ENCODE measurements at places on chromosomes 3 and 15.

DNA sequence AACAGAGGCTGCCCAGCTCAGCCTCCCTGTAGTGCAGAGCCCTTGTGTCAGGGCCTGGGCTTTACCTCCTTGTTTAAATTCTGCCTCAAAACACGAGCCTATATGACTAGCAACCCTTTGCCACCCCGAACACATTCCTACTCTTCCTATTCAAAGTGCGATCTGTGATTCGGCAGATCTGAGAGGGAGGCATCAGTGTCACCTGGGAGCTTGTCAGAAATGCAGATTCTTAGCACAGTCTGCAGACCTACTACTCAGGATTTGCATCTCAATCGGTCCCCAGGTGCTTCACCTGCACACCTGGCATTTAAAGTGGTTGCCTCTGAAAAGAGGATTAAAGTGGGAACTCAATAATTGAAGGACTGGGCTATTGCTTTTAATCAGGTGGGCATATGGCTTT, 273.2 kb upstream of the TOPAZ1 start:
- no peak for DNase-seq

GRCh38 chr3:1693145-1693544, 405.5 kb upstream of the CNTN4 start:
- DNase-seq = no peak

- no peak for DNase-seq
Measured at GRCh38 chr15:45704329-45705249, 69.8 kb downstream of the SQOR start.

DNA sequence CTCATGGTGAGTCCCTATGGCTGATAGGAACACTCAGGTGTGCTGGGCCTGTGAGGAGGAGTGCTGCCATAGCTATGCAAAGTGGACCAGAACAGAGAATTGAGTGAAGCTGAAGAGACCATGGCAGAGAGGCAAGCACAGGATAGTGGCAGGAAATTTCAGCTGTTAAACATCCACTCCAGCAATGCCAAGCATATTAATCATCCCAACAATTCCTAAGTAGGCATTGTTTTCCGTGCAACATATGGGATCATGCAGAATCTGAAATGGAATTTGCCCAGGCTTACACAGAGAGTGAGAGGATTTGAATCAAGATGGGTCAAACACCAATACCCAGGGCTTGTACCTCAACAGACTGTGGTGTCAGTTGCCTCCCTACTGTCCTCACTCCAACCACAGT, 582.6 kb upstream of the UBE2E2 start:
- DNase-seq = no peak

Data from right forelimb (tissue), 1 donor.